ENCODE measurements at places on chromosomes 1 and 21. TPM values are rescaled to one million over a fixed set of nuclear protein-coding genes. Genes with fewer than 3 reads are reported as not detected.

FAM167B gene
- total RNA-seq = 10.5 TPM

ANGPTL3 gene
- total RNA-seq = not detected

WNT2B gene
- 1.5 TPM for total RNA-seq

- peak; percentile 56 for DNase-seq
Observed at GRCh38 chr1:44227211-44227610, 13.9 kb downstream of the DMAP1 start.

DNA sequence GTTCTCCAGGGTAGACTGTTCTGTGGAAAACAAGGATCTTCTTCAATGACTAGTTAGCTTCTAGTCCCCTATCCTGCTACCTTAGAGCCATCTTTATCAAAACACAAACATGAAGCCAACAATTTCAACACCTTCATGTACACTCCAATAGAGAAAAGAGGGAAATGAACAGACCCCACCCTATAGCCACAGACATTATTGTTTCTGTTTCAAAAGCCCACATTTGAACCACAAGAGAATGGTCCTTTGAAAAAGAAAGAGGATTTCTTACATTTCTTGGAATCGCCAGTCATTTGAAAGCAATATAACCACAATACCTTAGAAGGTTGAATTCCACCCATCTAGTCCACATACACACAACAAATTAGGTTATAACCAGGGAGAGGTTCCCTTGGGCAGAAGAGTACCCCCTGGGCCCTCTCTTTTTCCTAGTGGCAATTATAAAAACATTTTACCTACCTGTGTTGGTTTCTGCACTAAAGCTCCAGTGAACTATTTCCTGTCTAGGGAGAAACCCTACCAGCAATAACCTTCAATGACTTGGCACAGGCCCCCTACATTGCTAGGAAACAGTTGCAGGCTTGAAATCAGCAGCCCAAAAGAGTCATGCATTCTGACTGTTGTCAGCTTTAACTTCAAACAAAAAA lies 2.7 kb upstream of the LPGAT1 start:
- DNase-seq = no peak

- no peak for DNase-seq
Observed at GRCh38 chr1:245888809-245889208, 618.3 kb downstream of the SMYD3 start.

DNA sequence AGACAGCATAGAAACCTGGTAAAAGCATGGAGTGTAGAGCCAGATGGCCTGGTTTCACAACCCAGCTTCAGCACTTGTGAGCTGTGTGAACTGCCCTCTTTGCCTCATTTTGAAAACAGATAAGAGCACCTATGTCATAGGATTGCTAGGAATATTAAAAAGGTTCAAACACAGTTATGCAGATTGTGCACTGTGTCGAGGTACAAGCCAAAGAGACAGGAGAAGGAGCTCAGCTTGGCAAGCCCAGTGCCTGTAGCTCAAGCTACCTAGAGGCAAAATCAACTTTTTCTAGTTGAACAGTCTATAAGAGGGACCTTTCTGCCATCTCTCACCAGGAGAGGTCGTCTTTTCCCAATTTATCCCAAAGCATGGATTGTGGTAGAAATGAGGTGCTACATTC lies 5.0 kb downstream of the CHODL start:
- DNase-seq = no peak

DNA sequence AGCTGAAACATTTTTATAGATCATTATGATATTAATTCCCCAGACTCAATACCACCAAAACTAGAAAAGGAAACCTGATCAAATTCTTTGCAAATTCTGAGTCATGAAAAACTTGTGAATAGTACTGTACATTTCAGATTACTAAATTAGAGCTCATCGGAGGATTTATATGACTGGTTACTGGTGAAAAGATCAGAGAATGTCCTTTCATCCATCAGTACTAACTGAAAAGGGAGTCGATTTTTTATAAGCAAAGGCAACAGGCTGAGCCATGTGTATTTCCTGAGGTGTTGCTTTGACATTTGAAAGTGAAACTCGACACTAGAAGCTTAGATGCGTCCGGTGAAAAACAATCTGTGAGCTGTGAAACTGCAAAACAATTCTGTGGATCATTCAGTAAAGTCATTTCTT lies 155.7 kb downstream of the TNFSF18 start:
- DNase-seq = no peak

DNA sequence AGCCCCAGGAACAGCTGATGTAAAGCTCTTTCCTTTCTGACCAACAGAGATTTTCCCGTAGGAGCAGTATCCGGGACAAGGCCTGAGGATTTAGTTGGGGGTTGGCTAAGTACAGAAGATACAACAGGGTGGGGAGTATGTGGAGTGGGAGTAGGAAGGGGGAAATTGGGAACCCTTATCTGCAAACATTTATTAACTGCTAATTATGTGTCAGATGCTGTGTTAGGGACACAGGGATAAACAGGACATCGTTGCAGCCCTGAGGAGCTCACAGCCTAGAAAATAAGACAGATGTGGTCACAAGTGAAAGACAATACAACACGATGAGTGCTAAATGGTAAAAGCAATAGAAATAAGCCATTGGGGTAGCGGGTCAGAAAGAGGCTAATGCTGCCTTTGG lies 12.0 kb downstream of the CD84 start:
- DNase-seq = no peak

Measured in Right ventricle myocardium inferior (tissue), 1 donor.